ENCODE measurements at places on chromosomes 11 and 22. TPM values are rescaled to one million over a fixed set of nuclear protein-coding genes. Genes with fewer than 3 reads are reported as not detected.

The INS gene
- polyA plus RNA-seq, result not detected

The GRAMD1B gene
- polyA plus RNA-seq, result 8.8 TPM

The OR5J2 gene
- not detected for polyA plus RNA-seq

The KCNK4 gene
- not detected for polyA plus RNA-seq

The OR4C11 gene
- polyA plus RNA-seq, result not detected

The ESAM gene
- 53.6 TPM for polyA plus RNA-seq

The TTLL12 gene
- 13.0 TPM for polyA plus RNA-seq

The CASP1 gene
- polyA plus RNA-seq, result 9.1 TPM

The KREMEN1 gene
- polyA plus RNA-seq, result 82.9 TPM

The TUBA8 gene
- polyA plus RNA-seq, result 16.1 TPM

The GAS2 gene
- 7.3 TPM for polyA plus RNA-seq

GRCh38 chr11:105700271-105700670, 90.4 kb downstream of the GRIA4 start:
- no peak for DNase-seq

DNA sequence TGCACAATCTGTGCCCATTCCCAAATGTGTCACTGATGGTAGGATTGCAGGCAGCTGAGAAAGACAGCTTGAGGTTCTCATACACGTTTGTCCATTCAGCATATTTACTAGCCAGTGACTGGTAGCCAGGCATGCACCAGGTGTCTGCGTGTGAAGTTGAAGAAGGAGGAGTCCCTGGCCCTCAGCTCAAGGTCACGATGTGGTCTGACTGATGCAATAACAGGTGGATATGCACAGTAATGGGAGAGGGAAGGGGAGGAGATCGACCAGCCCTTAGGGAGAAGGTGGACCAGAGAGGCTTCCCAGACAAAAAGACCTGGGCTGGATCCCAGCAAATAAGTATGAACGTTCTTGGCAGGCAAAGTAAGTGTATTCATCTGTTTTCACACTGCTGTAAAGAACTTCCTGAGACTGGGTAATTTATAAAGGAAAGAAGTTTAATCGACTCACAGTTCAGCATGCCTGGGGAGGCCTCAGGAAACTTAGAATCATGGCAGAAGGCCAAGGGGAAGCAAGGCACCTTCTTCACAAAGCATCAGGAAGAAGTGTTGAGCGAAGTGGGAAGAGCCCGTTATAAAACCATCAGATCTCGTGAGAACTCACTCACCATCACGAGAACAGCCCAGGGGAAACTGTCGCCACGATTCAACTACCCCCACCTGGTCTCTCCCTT, 96.0 kb downstream of the MN1 start:
- peak; percentile 38 for DNase-seq

- no peak for DNase-seq
These were observed 109.3 kb downstream of the MIAT start for GRCh38 chr22:26766510-26767350.

DNA sequence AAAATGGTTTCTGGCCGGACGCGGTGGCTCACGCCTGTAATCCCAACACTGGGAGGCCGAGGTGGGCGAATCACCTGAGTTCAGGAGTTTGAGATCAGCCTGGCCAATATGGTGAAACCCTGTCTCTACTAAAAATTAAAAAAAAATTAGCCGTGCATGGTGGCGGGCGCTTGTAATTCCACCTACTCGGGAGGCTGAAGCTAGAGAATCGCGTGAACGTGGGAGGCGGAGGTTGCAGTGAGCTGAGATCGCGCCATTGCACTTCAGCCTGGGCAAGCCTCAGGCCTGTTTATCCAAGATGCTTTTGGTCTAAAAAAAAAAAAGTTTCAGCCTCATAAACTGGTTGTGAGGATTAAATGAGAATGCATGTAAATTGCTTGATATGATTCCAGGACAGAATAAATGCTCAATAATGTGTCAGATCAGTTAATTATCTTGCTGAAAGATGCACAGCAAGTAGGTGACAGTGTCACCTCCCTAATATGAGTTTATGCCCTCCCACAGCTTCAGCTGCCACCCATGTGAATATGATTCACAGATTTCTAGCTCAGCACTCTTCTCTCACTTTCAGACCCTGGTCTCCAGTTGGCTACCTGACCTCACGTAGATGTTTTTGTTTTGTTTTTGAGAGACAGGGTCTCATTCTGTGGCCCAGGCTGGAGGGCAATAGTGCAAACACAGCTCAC, 1.1 kb upstream of the ALG8 start:
- no peak for DNase-seq

- DNase-seq, result no peak
These were observed 29.6 kb upstream of the FIBIN start for GRCh38 chr11:26964339-26964738.

DNA sequence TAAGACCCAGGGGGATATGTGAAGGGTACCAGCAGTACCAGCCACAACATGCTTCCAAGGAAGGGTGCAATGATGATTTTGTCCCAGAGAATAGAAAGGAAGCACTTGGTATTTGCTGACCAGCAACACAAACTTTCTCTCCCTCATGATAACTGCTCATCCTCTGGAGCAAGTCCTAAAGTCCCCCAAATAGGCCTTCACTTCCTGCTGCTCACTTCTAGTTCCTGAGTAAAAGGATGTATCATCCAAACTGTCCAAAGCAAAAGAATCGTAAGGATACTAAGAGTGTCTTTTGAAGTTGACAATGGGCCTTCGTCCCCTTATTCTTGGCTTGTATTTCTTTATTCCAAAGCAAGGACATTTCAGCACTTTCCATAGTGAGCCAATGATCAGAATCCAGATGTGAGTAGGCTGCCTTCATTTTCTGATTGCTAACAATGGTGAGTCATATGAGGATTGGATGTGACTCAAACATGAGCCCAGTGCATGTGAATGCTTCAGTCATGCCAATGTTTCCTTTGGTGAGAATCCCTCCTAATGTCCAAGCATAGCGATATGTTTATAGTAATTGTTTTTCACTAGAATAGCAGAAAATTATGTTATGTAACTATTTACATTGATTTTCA, 243.4 kb upstream of the POU2AF2 start:
- DNase-seq, result peak; percentile 84

- no peak for DNase-seq
These were observed 259.5 kb downstream of the BRD1 start for GRCh38 chr22:49567899-49568750.

GRCh38 chr11:119829402-119829801, 100.4 kb upstream of the NECTIN1 start:
- DNase-seq, result no peak

- DNase-seq, result peak; percentile 57
These were observed 4.0 kb downstream of the STIM1 start for GRCh38 chr11:3859373-3859881.

GRCh38 chr11:64711138-64711955, 11.7 kb downstream of the NRXN2 start:
- DNase-seq, result no peak

- DNase-seq, result peak; percentile 43
These were observed 44.5 kb downstream of the ME3 start for GRCh38 chr11:86627776-86628455.

DNA sequence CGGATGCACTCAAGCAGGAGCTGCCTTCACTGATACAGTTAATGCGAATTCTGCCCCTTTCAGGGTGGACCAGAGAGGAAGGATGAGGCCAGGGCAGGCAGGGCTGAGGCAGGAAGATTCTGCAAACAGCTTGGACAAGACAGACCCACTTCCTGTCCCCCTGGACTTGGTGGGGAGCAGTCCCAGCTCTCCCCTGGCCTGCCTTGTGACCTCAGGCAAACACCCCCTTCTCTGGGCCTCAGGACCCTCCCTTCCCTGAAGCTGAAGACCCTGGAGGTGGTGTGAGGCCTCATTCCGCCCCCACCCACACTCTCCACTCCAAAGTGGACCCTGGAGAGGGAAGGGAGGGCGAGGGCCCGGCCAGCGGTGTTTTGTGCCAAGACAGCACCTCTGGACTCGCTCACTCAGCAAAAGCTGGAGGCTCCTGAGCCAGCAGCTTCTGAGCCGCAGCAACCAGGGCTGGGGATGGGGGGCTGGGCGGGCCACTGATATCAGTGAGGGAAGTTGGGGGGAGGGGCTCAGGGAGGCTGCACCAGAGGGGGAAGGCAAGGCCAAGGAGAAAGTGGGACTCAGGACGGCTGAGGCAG, 8.5 kb downstream of the RAB3IL1 start:
- peak; percentile 73 for DNase-seq

GRCh38 chr11:69686452-69686851, 11.3 kb upstream of the LTO1 start:
- no peak for DNase-seq

- no peak for DNase-seq
These were observed 11.6 kb downstream of the GRIK4 start for GRCh38 chr11:120523196-120523595.

GRCh38 chr11:19592842-19593241, 119.8 kb upstream of the NAV2 start:
- no peak for DNase-seq

DNA sequence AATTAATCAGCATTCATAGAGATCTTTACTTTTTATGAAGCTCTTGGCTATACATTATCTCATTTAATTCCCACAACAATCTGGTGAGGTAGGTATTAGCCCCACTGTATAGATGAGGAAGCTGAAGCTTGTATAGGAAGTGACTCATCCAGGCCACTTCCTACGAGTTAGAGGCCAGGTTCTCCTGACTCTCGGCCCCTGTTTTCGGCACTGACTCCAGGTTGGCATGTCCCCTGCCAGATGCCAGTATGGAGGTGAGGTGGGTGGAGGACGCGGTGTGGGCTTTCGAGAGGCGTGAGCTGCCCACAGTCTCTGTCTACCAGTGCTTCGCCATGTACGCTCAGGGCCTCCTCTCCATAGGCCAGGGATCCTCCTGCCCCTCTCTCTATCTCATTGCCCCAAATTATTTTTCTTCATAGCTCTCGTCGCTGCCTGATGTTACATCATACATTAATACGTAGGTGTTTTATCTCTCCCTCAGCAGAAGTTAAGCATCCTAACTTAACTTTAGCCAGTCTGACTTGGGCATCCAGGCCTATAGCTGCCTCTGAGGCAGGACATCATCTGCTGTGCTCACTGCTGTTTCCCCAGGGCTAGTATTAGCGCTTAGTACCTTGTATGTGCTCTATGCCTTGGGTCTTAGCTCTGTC, 9.0 kb downstream of the DGAT2 start:
- no peak for DNase-seq

DNA sequence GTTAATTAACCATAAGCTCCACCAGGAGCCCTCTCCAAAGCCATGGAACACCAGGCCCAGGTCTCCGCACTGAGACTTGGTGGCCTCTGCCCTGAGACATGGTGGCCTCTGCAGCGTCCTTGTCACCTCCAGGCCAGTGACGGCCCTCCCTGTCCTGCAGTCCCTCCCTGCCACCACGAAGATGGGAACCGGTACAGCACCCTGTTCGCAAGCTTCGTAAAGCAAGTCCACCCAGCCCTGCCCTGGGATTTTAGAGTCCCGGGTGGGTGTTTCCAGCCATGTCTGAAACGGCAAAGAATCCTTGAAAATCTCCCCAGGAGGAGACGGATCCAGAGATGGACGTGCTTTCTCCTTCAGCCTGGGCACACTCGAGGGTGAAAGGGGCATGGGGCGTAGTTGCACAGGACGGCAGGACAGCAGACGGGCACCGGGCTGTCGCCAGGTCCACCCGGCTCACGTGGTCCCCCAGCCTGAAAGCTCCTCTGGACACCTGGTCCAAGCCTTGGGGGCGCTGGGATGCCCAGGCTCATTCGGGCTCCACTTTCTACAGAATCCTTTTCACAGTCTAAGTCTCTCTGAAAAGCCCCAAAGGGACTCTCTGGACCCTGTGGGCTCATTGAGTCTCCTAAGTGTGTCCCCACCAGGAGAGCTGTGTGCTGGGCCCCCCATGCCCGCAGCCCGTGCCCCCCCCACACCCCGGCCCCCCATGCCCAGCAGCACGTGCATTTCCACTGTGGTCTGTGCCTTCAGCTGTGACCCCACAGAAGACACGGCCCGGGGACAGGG, 456.2 kb downstream of the BRD1 start:
- DNase-seq, result no peak

DNA sequence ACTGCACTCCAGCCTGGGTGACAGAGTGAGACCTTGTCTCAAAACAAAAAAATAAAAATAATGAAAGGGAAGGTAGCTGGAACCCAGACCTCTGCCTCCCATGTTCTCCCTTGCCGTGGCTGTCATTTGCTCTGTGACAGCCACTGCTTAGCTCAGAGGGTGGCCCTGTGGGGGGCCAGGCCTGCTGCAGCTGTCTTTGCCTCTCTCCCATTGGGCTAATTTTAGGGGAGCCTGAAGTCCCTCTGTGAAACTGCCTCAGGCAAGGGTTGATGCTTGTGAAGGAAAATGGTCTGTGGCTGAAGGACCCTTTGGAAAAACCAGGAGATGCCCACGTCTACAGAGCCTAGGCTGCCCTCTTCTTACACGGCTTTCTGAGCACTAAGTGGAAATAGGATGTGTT, 42.9 kb downstream of the C11orf91 start:
- DNase-seq, result no peak
